ENCODE measurements at places on chromosomes 13 and 19. TPM values are rescaled to one million over a fixed set of nuclear protein-coding genes. Genes with fewer than 3 reads are reported as not detected.

Gene PRR12
- total RNA-seq, result 2.0 TPM

Gene FXYD7
- not detected for total RNA-seq

Gene RASGRP4
- not detected for total RNA-seq

- no peak for DNase-seq
Measured at GRCh38 chr19:30344446-30345425, 27.4 kb upstream of the ZNF536 start.

- no peak for DNase-seq
Measured at GRCh38 chr13:46183018-46183946, 1.3 kb upstream of the LCP1 start.

GRCh38 chr13:74191410-74191809, 57.2 kb upstream of the KLF12 start:
- DNase-seq, result no peak

- no peak for DNase-seq
Measured at GRCh38 chr13:49638030-49638743, 9.9 kb downstream of the ARL11 start.

DNA sequence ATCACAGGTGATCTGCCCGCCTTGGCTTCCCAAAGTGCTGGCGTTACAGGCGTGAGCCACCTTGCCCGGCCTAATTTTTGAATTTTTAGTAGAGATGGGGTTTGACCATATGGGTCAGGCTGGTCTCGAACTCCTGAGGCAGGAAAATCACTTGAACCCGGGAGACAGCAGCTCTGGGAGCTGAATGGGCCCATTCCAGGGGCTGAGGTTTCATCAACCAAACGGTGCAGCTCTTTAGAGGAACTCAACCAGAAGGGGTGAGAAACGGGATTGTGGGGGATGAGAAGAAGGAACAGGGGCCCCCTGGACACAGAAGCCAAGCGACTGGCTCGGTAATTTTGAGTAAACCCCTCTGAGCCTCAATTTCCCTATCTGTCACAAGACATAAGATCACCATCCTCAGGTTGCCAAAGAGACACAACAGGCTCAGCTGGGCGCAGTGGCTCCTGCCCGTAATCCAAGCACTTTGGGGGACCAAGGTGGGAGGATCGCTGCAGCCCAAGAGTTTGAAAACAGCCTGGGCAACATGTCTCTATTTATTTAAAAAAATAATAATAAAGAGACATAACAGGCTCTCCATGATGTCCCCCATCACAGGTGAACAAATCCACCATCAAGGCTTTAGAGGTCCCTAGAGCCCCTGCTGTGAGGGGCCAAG, 562 bp downstream of the IQCN start:
- no peak for DNase-seq
